ENCODE measurements at places on chromosomes 1 and 21.

DNA sequence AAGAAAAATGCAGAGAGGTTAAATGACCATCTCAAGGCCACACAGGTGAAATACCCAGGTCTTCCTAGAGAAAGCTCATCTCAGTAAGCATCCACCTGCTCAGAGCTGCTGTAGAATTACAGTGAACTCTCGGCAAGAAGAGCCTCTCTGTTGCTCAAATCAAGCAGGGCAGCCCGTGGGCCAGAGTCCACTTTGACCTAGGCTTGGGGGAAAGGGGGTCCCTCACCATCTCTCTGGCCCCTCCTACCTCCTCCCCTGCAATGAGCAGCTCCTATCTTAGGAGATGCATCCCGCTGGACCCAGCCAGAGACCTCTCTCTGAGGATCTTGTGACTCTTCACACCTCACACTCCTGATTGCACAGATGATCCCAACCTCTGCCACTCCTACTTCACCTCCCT, 364.7 kb downstream of the PTPRU start:
- DNase-seq: no peak

DNA sequence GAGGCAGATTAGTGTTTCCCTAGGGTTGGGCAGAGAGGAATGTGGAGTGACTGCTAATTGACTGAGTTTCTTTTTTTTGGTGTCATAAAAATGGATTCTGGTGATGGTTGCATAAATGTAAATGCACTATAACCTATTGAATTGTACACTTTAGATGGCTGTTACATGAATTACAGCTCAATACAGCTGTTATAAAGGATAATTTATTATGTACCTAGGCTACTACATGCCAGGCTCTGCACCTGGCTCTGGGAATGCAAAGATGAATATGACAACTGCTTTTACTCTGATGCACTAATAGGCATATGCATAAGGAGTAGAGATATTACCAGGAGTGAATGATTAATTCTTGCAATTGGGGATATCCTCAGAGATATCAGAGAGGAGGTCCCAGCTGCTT, 345.3 kb downstream of the PTBP2 start:
- no peak for DNase-seq

DNA sequence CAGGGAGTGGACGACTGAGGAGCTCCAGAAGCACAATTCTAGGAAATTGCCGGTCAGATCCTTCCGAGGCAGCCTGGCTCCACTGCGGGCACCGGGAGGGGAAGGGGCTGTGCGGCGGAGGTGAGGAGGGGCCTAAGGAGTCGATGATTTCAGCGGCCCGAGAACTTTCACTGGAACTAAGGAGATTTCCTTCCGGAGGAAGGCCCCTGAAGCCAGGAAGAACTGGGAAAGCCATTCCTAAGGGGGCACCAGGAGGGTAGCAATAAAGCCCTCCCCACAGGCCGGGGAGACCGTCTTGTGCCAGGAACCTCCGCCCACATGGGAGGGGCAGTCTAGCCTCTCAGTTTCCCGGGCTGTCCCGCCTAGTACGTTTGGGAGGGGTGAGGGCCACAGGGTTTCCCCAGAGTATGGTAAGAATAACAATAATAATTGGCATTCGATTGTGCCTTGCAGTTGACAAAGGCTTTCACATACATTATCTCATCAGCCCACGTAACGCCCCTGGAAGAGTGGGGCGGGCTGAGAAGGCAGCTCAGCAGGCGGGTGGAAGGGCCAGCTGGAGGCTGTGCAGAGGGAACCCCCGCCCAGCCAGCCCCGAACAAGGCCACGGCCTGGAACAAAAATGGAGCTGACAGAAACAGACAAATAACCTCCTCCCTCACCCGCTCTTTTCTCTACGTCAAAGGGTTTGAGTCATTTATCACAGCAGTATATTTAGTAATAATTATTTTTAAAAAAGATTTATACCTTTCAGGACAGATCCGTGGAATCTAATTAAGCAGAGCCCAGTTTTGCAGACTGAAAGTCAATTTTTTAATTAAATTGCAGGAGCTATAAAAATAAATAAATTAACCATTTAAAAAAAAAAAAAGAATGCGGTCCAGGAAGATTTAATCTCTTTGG, 19.8 kb downstream of the NPR1 start:
- DNase-seq: no peak

GRCh38 chr1:16442941-16443340, 2.4 kb downstream of the NECAP2 start:
- no peak for DNase-seq

DNA sequence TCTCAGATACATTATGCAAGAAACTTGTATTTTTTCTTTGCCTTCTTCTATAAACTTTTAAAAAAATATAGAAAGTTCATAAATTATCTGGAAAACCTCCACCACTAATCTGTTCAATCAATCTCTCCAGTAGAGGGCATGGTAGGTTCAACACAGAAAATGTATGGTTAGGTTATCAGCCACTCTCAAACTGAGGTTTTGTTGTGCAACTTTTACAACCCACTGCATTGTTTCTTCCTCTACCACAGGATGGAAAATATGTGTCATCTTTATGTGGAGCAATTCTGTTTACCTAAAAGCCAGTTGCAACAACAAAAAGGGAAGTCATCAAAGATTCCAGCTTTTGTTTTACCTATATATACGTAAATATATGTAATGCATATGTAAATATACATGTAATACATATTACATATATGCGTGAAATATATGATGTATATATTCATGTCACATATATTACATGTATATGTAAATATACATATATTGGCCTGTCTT, 3.0 kb upstream of the RGS2 start:
- no peak for DNase-seq

DNA sequence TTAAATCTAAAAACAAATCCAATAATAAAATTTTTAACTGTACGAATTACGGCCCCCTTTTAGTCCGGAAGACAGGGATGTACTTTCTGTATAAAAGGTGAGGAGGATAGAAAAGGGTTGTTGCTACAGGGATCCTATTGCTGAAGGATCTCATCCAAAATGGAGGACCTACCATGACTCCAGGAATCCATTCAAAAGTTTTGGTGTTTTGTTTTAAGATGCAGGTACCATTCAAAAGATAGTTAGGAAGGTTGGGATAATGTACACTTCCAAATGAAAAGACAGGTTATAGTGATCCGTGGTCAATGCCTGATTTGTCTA, 1.3 kb upstream of the ENAH start:
- no peak for DNase-seq

- no peak for DNase-seq
Measured at GRCh38 chr1:20660847-20661206, 342 bp downstream of the DDOST start.

DNA sequence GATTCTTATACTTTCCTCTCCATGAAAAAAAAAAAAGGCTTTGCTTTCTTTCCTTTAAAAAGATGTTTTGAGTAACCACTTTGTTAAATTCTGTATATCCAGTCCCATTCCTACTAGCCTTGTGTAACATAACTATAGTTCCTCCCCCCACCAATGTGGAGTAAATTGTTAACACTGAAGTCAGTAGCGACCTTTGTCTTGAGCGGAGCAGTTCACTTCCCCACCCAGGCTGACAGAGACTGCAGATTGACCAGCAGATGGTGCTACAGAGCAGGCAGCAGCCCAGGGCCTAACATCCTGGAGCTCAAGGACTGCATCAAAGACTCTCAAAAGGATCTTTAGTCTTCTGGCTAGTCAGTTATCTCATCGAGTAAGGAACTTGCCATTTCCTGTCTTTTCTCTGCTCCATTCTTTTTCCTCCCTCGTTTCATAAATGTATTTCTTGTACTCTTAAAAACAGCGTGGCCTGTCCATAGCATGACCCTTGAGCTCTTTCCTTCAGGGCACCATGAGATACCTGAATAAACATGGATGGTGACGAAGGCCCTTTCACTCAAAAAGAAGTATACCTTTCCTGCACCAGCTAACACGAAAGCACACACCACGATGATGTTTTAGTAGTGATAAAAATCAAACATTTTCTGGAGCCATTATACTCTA, 503.5 kb upstream of the PKN2 start:
- DNase-seq: peak; percentile 4

DNA sequence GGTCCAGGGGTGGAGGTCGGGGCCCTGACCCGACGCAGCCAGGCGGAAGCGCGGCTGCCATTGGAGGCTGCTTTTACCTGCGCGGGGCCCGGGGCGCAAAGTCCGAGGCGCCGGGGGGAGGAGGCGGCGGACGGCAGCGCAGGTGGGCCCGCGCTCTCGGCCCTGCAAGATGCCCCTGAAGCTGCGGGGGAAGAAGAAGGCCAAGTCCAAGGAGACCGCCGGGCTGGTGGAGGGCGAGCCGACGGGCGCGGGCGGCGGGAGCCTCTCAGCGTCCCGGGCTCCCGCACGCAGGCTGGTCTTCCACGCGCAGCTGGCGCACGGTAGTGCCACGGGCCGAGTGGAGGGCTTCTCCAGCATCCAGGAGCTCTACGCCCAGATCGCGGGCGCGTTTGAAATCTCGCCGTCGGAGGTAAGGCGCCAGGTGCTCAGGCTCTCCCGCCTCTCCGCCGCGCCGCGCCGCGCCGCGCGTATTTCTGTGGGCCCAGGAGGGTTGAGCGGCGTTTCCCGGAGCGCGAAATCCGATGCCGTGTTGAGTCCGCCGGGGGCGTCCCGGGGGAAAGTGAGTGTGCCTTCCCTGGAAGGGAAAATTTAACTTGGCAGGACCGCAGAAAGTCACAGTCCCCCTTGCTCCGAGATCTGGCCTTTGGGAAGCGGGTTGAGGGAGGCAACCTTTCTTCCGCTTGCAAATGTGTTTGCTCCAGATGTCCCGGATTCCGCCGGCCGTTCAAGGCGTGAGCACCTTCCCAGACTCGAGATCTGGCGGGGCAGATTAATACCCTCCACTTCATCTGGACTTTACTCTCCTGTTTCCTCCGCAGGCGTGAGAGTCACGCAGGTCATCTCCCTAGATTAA, at the start of gene GIPC2:
TSS of gene GIPC2 (plus strand) at position 41 of the 853 bp plus-strand sequence. CDS start at position 170, 129 bp downstream.
- DNase-seq: no peak

- DNase-seq: no peak
Measured at GRCh38 chr21:43361493-43362296, 65.2 kb downstream of the SIK1 start.

- no peak for DNase-seq
Measured at GRCh38 chr1:2429780-2430591, 17.6 kb upstream of the PEX10 start.

DNA sequence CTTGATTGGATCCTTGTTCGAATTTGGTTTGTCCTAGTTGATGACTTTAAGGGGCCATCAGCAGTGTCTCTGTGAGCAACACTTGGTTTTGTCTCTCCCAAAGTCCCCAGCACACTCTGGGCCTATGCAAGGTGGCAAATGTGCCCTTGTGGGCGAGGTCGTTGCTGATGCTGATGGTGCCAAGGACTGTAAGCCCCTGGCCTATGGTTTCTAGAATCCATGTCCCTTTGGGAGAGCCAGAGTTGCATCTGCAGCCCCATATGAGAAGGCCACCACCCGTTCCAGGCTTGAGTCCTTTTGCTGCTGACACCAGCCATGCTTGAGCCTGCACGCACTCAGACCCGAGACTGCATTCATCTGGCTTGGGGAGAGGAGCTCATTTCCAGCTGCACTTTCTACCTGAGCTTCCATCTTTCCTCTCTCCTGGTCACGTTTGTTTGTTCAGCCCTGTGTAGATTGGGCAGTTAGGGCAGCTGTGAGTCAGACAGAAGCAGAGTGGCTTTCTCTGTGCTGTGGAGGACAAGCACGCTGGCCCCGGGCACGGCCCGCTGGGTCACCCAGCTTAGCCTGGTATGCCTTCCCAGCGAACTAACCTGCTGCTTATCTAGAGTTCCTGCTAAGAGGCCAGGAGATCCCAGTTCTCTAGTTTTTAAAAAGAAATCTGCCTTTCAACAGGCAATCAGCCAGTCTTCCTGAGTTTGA, 52.1 kb upstream of the CSF3R start:
- no peak for DNase-seq

GRCh38 chr21:45356653-45357435, 48.1 kb upstream of the COL18A1 start:
- DNase-seq: no peak

DNA sequence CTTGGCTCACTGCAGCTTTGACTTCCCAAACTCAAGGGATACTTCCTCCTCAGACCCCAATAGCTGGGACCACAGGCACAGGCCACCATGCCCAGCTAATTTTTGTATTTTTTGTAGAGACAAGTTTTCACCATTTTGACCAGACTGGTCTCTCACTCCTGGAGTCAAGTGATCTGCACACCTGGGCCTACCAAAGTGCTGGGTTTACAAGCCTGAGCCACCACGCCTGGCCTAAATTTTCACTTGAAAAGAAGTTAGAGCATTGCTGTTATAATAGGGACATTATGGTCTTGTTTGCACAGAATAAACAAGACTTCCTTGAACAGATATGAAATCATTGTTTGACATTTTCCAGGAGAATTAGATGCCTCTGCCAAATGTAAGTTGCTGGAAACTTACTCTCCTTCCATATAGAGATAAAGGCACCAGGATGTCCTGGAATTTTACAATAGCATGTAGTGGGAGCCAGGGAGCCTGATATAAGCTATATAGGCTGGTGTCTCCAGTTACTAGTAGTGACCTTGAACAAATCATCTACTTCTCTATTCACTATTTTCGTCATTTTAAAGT, 16.9 kb downstream of the SLC35A3 start:
- no peak for DNase-seq

DNA sequence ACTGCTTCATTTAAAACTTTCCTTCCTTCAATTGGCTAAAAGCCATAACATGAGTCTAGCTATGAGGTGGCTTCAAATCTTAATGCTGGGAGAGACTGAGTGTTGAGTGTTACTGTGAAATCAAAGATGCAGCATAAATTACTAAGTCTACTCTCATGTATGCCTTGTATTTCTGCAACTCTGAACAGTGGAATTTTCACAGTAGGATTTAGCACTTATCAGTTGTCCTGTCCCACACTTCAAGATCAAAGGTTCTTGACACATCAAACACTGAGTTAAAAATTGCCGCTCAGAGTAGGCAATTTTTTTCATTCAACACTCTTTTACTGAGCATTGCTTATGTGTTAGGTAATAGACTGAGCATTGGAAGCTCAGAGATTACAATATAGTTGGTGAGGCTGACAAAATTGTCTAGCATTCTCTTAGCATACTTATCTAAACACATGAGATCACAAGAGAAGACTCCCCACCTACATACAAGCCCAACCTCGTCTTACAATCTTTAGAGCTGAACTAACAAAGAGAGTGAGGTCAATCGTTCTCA, 56.4 kb upstream of the ADORA3 start:
- no peak for DNase-seq

GRCh38 chr1:23720256-23720995, 22.8 kb upstream of the ELOA start:
- no peak for DNase-seq

- DNase-seq: no peak
Measured at GRCh38 chr1:46941135-46941694, at the start of gene CYP4A11. TSS of gene CYP4A11 (minus strand) at chr1:46941476. CDS start at chr1:46941433, 43 bp downstream.

DNA sequence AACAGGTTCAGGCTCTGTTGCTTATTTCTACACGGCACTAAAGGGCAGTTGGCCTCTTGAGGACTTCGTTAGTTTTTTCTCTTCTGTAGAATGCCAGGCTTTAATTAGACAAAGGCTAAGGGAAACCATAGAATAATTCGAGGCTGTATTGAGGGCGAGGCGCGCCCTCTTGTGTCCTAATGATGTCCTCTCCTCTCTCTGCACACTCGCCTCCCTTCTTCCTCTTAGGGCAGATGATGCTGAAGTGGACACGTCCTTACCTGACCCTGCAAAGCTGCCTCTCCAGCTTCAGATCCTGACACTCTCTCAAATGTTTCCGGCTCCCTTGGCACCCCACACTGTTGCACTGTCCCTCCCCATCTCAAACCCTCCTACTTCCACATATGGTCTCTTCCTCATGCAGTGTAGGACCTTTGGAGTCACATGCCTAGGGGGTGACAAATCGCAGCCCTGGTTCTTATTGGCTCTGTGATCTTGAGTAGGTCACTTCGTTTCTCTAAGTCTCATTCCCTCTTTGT, 1.9 kb upstream of the ZSCAN20 start:
- peak; percentile 17 for DNase-seq
